Activated naive CD8-positive, alpha-beta T cell treated with anti-CD3 and anti-CD28 coated beads for 36 hours (primary cell): ENCODE measurements at places on chromosomes 11 and 22. TPM values are rescaled to one million over a fixed set of nuclear protein-coding genes. Genes with fewer than 3 reads are reported as not detected.

TRIM51 gene
- total RNA-seq = not detected

CDC42EP1 gene
- total RNA-seq = 0.32 TPM

GDPD4 gene
- not detected for total RNA-seq

IL17RA gene
- 16.6 TPM for total RNA-seq

OR9G1 gene
- total RNA-seq = not detected

ZNF280B gene
- 2.9 TPM for total RNA-seq

C1QTNF4 gene
- not detected for total RNA-seq

SCGB1A1 gene
- not detected for total RNA-seq

GAB2 gene
- 0.98 TPM for total RNA-seq

NFAM1 gene
- not detected for total RNA-seq

SAA4 gene
- total RNA-seq = not detected

TESMIN gene
- 2.2 TPM for total RNA-seq

ACP2 gene
- total RNA-seq = 13.9 TPM

PNPLA5 gene
- not detected for total RNA-seq

RASSF10 gene
- total RNA-seq = not detected

JHY gene
- total RNA-seq = 3.1 TPM

JAML gene
- total RNA-seq = 150 TPM

GGT1 gene
- 12.3 TPM for total RNA-seq

PATE2 gene
- total RNA-seq = not detected

ABCG4 gene
- 0.12 TPM for total RNA-seq

OR10A5 gene
- not detected for total RNA-seq

SOX6 gene
- 0.04 TPM for total RNA-seq

VPREB1 gene
- total RNA-seq = not detected

SCGB1D2 gene
- not detected for total RNA-seq

TTC9C gene
- 33.4 TPM for total RNA-seq

TTC36 gene
- total RNA-seq = 0.62 TPM

APOA5 gene
- total RNA-seq = not detected

CNGA4 gene
- total RNA-seq = 0.30 TPM

LRRC75B gene
- 1.1 TPM for total RNA-seq

ENDOD1 gene
- total RNA-seq = 22.1 TPM

FIBIN gene
- not detected for total RNA-seq

ZBTB16 gene
- 1.7 TPM for total RNA-seq

OR8B12 gene
- total RNA-seq = not detected

ADORA2A gene
- total RNA-seq = 45.2 TPM

CCDC81 gene
- 0.42 TPM for total RNA-seq

MS4A3 gene
- not detected for total RNA-seq

NELL1 gene
- total RNA-seq = not detected

OR2AG2 gene
- total RNA-seq = 0.08 TPM

CARD18 gene
- total RNA-seq = not detected

POGLUT3 gene
- 16.4 TPM for total RNA-seq

PARVA gene
- 0.04 TPM for total RNA-seq

CD3E gene
- total RNA-seq = 364 TPM

SYT12 gene
- total RNA-seq = not detected

FLRT1 gene
- not detected for total RNA-seq

ANO3 gene
- total RNA-seq = not detected

INPP5J gene
- 0.44 TPM for total RNA-seq

LYVE1 gene
- not detected for total RNA-seq

TMPRSS6 gene
- total RNA-seq = 1.8 TPM

GRAP2 gene
- total RNA-seq = 65.2 TPM

AIFM3 gene
- total RNA-seq = 0.14 TPM

PTPN5 gene
- total RNA-seq = not detected

SPTBN2 gene
- 1.4 TPM for total RNA-seq

SLC22A9 gene
- total RNA-seq = not detected
